AML-193 (cell line): ENCODE measurements at places on chromosomes 6 and 20.

GRCh38 chr6:70379473-70380013, 33.8 kb upstream of the FAM135A start:
- no peak for DNase-seq

GRCh38 chr6:8123236-8123635, 20.9 kb upstream of the EEF1E1 start:
- no peak for DNase-seq

- peak; percentile 95 for DNase-seq
Measured at GRCh38 chr6:135183532-135184440, 2.7 kb downstream of the MYB start.

DNA sequence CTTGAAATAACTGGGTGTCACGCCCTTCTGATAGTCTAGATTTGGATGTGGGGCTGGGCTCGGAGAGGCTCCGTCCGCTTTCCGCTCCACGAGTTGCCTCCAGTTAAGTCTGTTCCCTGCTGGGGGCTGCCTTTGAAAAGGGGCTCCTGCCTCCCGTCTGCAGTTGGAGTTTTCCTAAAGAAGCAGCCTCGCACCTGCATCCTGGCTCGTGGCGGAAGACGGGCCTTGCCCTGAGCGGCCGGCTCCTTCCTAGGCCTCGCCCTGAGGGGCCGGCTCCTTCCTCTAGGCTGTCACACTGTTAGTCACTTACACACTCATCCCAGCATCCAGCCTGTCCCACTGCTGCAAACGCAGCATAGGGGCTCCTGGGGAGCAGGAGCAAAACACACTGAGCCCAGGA, 74.4 kb downstream of the SMOC2 start:
- no peak for DNase-seq

GRCh38 chr6:142946924-142947713, 2.1 kb upstream of the HIVEP2 start:
- DNase-seq = no peak

DNA sequence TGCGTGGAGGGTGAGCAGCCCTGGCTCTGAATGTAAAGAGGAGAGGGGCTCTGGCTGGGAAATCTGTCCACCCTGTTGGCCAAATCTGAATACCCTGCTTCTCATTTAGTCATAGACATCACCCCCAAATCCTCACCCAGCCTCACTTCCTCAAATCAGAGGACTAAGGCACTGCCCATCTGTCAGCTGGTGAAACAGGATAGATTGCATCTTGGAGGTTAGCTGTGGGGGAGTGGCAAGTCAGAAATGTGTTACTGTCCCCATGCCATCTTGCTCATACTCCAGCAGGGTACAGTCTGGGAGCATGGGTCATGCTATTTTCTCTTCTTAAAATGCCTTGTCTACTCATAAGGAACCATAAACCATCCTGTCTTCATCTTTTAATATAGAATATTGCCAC, 9.5 kb upstream of the DTNBP1 start:
- peak; percentile 87 for DNase-seq

- DNase-seq = no peak
Measured at GRCh38 chr6:13248053-13248452, 80.3 kb downstream of the TBC1D7 start.

GRCh38 chr6:33863084-33863483, 59.3 kb upstream of the MLN start:
- no peak for DNase-seq

DNA sequence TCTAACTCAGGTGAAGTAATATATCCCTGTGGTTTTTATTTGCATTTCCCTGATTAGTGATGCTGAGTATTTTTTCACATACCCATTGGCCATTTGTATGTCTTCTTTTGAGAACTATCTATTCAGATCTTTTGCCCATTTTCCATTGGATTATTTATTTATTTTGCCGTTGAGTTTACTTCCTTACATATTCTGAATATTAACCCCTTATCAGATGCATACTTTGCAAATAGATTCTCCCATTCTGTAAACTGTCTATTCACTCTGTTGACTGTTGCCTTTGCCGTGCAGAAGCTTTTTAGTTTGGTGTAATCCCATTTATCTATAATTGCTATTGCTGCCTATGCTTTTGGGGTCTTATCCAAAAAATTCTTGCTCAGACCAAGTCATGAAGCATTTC, 336.9 kb downstream of the BTBD9 start:
- no peak for DNase-seq

DNA sequence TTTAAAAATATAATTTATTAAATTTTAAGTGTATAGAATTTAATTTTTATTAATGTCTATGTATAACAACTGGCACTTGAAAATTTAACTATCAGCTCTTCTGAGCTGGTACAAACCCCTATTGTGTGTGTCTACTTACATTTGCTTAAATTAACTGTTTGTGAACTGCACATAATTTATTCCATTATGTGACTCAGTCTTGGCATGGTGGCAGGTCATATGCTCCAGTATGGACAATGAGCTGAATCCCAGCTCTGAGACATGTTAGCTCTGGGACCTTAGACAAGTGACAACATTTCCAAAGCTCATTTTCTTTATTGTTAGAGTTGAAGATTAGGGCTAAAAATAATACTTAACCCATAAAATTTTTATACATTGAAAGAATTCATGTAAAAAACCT, 526.1 kb upstream of the MARCKS start:
- no peak for DNase-seq

DNA sequence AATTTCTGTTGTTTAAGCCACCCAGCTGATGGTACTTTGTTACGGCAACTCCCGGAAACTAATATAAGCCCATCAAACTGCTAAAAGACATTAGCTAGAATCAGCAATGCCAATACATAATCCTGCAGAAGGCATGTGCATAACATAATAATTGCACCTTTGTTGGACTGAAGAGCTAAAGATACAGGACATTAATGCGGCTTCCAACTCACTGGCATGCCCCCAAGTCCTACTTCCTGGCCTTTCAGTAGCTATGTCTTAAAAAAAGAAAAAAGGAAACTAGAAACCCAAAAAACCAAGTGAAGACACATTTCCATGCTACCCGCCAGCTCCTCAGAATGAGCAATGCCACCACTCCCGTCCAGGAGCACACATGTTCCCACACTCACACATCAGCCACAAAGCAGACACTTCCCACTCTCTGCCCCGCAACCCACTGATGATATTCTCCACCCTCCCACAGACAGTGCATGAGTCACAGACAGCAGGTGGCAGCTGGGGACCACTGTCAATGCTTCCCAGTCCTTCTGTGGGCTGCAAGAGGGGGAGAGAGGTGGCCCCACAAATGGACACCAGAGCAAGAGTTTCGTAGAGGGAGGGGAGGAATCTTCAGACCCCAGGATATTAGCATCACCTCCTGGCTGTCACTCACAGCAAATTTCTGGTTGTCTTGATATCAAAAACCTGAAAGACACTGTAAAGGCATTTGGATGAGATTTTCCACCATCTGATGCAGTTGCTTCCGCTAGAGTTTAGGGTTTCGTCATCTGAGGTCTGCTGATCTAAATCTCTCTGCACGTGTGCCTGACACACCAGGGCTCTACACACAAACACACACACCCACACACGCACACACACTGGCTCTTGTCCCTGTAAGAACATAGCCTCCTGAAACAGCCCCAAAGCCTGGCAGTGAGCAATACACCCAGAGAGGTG, 32.8 kb downstream of the GFOD1 start:
- DNase-seq = peak; percentile 87

- peak; percentile 64 for DNase-seq
Measured at GRCh38 chr20:63973636-63974401, 4.1 kb upstream of the ZNF512B start.

DNA sequence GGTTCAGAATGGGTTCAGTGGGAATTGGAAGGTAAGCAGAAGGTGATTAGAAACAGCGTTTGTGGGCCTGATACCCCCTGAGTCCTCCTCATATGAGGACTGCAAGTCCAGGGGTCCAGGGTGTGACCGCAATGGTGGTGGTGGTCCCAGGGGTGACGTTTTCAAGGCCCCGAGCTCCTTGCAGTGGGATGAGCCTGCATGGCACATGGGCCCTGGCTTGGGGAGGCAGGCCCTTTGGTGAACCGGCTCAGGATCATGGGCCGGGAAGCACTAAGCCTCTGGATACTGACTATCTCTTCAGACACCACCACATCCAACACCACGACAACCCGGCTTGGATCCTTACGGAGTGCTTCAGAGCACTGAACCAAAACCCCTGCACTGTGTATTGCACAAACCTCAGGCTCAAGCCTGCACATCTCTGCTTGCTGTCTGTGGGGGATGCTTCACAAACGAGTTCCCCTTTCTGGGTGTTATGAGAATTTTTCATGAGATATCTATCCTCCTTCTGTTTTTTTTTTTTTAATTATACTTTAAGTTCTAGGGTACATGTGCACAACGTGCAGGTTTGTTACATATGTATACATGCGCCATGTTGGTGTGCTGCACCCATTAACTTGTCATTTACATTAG, 67.9 kb downstream of the STK35 start:
- no peak for DNase-seq

- no peak for DNase-seq
Measured at GRCh38 chr20:43799150-43799711, 72.4 kb upstream of the GTSF1L start.

DNA sequence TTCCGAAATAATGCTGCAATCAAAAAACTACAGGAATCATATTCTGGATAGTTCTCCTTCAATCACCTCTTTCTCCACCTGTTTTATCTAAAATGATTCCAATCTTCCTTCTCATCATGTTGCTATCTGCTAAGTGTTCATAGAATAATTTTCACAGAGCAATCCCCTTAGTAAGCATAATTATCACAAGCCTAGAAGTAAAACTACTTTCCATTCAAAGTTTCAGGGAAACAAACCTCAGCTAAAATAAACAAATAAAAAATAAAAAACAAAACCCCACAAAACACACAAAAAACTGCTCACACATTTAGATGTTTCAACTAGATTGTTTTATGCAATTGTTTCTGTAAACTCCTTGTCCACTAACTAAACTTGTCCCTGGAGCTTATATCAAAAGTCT, 291.2 kb downstream of the PHACTR1 start:
- DNase-seq = no peak

DNA sequence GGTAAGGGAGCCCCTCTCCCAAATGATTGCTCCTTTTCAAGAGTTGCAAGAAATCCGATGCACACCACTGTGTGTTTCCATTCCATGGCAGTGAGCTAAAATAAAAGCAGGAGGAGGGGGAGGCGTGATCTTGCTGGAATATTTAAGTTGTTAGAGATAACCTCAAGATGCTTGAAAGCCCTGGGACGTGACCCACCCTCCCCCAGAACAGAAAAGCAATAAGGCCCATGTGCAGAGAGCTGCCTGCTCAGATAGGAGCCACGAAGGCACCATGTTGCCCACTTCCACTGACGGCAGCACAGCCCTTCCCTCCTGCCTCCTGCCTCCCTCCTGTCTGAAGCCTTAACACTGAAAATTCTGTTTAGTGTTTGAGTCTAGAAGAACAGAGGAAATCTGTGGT, 432.6 kb upstream of the CDH4 start:
- DNase-seq = no peak

DNA sequence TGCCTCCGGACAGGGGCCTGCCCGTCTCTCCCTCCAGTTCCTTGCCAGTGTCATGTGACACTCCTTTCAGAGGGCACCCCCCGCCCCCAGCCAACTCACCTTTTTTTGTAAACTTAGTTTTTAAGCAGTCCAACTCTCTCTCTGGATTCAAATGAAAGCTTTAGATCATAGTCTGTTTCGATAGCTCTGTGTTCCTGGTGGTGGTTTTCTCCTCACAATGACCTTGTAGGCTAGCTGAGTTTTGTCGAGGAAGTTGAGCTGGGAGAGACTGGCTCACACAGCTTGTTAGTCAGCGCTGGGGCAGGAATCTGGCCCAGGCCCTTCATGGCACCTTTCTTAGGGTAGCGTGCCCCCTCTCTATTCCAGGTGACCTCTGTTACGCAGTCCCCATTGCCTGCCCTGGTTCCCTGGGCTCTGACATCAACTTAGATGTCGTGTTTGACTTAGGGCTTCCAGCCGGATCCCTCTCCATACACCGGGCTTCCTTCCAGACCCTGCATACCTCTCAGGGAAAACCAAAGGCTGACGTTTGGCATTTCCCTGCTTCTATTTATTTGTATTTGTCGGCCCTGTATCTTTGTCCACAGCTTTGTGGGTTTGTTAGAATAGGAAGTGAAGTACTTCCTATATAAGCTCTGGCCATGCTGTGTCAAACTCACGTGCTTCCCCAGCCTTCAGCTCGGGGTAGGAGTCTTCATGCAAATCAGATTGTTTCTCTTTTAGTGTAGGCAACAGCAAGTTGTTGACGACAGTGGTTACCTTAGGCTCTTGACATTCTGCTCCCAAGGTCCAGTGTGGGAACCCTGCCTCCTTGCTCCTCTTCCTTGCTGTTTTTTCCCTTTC, 12.7 kb downstream of the IGF2R start:
- DNase-seq = peak; percentile 90

DNA sequence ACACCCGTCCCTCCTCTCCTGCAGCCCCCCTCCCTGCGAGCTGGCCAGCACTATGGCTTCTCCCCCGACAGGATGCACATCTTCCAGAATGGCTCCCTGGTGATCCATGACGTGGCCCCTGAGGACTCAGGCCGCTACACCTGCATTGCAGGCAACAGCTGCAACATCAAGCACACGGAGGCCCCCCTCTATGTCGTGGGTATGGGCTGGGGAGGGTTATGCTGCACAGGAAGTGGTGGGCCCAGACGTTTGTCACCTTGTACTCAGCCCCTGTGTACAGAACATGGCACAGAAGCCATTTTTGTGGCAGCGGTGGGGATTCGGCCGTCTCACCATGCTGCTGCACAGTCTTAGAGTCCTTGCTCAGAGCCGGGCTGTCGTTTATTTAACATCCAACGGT, 29.0 kb upstream of the SRF start:
- no peak for DNase-seq

DNA sequence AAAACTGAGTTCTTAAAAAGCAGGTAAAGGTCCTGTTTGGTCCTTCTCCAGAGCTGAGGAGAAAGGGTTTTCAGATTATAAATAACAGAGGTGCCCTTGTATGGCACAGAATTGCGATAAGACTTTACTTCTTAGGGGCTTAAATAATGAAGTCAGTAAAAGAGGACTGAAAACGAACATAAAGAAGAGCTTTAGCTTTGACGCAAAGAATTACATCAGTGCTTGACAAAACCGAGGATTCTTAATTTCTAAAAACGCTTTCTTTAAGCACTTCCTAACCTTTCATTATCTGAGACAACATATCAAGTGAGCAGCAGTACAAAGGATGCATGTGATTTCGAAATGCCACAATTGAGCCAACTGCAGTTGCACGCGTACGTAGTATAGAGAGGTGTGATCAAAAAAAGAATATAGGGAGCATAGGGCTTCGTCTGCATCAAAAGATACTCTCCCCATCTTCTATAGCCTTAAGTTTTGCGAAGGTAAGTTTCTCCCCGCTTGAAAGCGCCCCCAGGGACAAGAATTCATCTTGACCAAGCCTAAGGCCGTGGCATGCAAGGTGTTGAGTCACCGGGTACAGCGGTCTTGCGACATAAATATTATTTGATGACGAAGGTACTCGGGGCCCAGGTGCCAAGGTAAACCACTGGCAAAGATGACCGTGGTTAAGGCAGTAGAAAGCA, 778 bp upstream of the LOC128125822 start:
- DNase-seq = peak; percentile 58

DNA sequence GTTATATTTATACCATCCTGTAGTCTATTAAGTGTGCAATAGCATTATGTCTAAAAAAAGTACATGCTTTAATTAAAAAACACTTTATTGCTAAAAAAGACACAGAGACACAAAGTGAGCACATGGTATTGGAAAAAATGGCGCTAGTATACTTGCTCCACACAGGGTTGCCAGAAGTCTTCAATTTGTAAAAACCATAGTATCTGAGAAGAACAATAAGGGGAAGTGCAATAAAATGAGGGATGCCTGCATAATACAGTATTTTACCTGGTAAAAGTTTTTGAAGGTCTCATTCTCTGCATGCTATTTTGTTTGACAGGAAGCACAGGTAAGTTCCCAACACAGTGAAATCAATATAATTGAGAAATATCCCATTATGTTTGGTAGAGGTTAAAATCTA, 1.6 kb downstream of the NOX3 start:
- no peak for DNase-seq
